ENCODE measurements at places on chromosomes 2 and 18.

DNA sequence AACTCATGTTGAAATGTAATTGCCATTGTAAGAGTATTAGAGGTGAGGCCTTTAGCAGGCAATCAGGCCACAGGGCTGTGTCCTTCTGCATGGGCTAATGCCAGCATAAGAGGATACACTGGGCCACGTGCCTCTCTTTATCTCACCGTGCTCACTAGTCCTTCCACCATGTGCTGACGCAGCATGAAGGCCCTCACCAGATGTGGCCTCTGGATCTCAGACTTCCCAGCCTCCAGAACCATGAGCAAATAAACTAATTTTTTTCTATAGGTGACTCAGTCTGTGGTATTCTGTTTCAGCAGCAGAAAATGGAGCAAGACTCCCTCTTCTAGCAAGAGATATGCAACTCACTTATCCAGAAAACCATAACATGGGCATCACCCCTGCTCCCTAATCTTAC lies 149.7 kb upstream of the ZNF236 start:
- DNase-seq, result no peak

- no peak for DNase-seq
Observed at GRCh38 chr2:121898483-121898882, 143.0 kb downstream of the TSN start.

GRCh38 chr2:23433282-23433681 lies 48.3 kb downstream of the KLHL29 start:
- DNase-seq, result no peak

DNA sequence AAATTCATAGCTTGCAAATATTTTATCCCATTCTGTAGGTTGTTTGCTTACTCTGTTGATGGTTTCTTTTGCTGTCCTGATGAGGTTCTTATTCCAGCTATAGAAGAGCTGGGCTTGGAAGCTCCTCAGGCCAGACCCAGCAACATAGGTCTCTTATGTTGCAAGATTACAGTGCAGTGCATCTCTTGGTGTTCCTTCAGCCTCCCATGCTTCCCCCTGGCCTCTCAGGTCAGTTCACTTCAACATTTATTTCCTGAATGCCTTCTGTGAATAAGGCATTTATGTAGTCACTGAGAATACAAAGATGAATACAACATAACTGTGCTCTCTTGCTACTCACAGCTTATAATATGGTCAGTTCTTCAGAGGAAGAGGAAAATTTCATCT lies 179.0 kb upstream of the SLC39A10 start:
- no peak for DNase-seq

DNA sequence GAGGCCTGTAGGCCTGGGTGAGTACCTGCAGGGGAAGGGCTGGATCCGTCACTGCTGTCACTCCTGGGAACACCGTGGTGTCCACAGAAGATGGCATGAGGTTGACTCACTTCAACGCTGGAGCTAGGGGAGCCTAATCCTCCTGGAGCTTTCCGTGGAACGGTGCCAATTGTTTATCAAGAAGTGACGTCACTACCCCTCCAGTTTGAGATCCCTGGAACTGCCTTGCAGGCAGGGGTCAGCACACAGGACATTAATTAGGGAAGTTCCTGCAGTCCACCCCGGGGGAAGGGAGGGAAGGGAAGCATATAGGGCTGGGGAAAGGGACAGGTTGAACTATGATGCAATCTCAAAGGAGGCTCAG lies 408.6 kb downstream of the GALR1 start:
- DNase-seq, result no peak

All from NB4 (cell line).